Fibroblast of the aortic adventitia (primary cell): ENCODE measurements at places on chromosomes 4 and X. TPM values are rescaled to one million over a fixed set of nuclear protein-coding genes. Genes with fewer than 3 reads are reported as not detected.
A peak's percentile ranks its signal among the peaks of the same experiment; 100 is the strongest.

The IBSP gene
- total RNA-seq = not detected in 2 replicates

The KCND1 gene
- total RNA-seq = 0.81 and 1.4 TPM in 2 replicates

The CT45A2 gene
- not detected in 2 replicates for total RNA-seq

DNA sequence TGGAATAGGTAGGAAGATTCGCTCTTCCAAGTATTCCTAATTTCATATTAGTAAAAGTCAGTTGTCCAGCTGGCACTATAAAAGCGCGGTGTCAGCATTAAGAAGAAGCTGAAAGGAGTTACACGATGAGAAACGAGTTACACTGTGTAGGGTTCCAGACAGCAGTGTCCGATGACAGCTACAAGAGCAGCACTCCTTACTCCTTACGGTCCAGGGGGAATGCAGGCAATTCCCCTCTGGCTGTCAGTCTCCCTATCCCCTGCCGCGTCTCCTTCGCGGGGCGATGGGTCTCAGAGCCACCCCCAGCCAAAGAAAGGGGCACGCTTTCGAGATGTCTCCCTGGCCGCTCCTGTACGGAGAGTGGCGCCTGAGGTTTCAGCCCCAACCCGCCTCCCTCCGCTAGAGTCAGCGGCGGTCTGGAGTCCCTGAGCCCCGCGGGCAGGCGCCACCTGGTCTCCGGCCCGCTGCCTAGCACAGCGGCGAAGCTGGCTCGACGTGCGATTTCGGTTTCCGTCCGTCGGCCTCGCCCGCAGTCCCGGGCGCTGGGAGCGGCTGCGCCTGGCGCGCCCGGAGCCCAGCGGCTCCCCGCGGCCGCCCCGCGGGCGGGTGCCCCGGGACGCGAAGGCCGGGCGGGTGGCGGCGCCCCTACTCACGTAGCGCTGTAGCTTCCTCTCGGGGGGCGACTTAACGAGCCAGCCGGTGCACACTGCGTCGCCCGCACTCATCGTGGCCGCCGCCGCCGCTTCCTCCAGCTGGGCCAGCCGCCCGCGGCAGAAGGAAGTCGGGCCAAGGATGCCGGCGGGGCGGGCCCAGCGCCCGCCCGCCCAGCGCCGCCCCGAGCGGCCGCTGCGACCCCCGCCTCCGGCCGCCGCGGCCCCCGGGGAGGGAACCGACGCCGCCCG lies at the start of gene GAB3:
Gene GAB3 (minus strand): TSS at position 777 of the 902 bp plus-strand sequence. CDS start 52 bp downstream, at position 725.
- DNase-seq = peak; percentile 36

GRCh38 chrX:2418000-2418399 lies 82.8 kb downstream of the DHRSX start:
- no peak for DNase-seq

GRCh38 chrX:98795636-98796035 lies 1614.4 kb downstream of the PCDH19 start:
- DNase-seq = no peak

DNA sequence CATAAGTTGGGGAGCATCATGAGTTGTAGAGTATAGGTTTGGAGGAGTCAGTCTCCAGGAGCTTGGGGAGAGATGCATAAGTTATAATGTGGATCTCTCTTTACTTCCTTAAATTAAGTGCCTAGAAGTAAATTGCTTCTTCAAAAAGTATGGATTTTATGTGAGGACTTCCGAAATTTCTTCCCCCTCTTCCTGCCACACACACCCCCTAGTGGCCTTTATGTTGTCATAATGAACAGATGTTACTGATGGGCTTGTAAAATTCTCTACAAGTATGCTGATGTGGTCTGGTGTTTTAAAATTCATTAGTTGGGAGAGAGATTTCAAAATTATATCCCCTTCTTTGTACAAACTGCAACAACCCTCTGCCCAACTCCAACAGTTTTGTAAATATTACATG lies 2.3 kb upstream of the METTL14 start:
- peak; percentile 61 for DNase-seq

DNA sequence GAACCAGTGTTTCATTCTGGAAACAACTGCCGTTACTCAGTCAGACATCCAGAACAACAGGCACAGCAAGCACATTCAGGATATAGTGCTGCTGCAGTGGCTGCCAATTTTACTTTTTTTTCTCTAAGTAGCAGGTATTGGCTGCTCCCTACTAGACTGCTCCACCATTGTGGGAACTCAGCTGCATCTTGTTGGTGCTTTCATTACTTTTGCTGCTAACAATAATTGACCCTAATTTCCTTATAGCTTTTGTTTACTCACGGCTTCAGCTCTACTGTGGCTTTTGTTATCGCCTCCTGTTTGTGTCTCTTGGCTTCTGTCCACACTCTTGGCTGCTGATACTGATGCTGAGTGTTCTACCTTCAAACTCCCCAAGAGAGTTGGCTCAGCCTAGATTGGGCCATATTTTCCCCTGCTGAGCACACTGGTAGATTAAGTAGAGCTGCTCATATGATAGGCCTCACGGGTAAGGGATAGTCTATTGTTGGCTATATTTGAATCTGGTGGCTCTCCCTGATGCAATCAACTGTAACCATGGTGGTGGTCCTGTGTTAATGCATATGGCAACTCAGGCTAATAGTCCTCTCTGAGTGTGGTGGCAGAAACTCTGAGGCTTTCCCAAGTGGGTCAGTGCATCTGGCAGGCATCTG lies 44.5 kb upstream of the IL2 start:
- DNase-seq = peak; percentile 89

DNA sequence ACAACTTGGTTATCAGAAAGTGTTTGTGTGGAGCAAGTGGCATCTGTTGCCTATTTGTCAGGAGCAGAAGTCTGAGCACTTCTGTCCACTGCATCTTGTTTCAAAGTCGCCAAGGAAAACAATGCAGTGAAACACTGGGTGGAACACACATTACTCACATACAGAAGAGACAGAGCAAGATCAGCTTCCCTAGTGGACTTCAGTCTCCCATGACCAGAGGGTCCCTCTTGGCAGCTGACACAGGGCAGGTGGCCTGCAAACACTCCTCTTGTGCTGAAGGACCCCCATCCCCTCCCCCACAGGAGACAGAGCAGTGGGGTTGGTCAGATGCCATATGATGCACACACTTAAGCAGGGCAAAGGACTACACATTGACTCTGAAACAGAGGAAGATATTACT lies 3.6 kb upstream of the BBS12 start:
- DNase-seq = peak; percentile 46
